Endothelial cell of umbilical vein (primary cell): ENCODE measurements at places on chromosomes 7 and 10. TPM values are rescaled to one million over a fixed set of nuclear protein-coding genes. Genes with fewer than 3 reads are reported as not detected.

AKR1C8 gene
- not detected in 2 replicates for total RNA-seq

TRIM50 gene
- not detected in 2 replicates for total RNA-seq

DNA sequence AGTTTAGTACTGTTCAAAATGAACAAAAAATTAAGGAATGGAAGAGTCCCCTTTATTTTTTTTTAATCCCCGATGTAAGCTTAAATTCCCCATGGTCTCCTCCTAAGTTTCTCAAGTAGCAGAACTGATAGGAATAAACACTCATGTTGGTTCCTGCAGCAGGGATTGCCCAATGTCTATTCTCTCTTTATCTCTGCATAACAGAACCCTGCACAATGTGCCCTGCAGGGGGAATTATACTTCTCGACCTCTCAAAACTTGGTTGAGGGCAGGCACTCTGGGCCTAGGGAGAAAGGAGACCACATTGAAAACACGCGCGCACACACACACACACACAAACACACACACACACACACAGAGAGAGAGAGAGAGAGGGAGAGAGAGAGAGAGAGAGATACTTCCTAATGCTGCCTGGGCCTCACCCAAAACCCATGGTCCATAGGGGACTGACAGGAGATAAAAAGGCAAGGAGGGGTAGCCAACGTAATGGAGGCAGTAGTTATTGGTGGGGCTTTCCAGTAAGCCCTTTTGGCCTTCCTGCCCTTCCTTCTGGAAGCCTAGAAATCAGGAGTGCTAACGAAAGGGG is 22.7 kb downstream of the JAZF1 start:
- H3K4me3 ChIP-seq, result no peak overlapping the region
- peaks cover 12% of the 10 kb centered on the region for H3K4me1 ChIP-seq
- no peak overlapping the region for H3K27ac ChIP-seq
- H3K27me3 ChIP-seq, result no peaks in the 10 kb centered on the region

TMEM184A gene
- not detected in 2 replicates for total RNA-seq

FAM53B gene
- 17.2 and 21.1 TPM in 2 replicates for total RNA-seq

DNA sequence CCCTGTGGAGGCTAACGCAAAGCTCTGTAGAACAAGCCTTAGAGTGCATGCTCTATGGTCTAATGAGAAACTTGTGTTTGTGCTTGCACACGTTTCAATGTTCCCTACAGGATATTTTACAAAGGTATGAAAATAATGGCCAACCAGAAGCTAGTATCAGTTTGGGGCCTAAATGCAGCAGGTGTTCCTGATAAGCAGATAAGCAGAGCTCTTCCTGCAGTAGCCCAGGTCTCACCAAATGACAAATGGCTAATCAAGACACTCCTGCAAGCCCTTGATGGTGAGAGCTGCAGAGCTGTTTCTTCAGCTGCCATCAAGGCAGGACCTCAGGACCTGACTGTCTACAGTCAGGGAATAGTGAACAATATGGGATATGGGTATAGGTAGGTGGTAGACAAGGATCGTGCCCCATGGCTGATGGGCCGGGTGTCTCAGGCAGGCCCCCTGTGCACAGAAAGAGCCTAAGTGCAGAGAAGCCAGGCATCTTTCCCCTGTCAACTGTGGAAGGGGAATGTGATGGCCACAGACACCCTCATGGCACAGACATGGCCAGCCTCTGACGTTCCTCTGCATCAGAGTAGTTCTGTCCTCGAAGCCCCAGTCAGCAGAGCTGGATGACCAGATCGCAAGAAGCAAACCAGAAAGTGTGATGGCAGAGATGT is 23.2 kb upstream of the RASSF4 start:
- no peaks in the 10 kb centered on the region for H3K36me3 ChIP-seq
- H3K4me1 ChIP-seq, result no peaks in the 10 kb centered on the region
- DNase-seq, result no peak
- no peak overlapping the region for H3K27ac ChIP-seq
- peaks cover 5% of the 10 kb centered on the region for H3K27me3 ChIP-seq
- H3K4me3 ChIP-seq, result no peak overlapping the region

- no peaks in the 10 kb centered on the region for H3K27me3 ChIP-seq
- no peaks in the 10 kb centered on the region for H3K36me3 ChIP-seq
- H3K27ac ChIP-seq, result no peak overlapping the region
- no peak overlapping the region for H3K4me3 ChIP-seq
These were observed 114.2 kb upstream of the DGKB start for GRCh38 chr7:15016766-15017165.

GRCh38 chr7:157693521-157694375 is 356.9 kb downstream of the DNAJB6 start:
- H3K4me3 ChIP-seq, result no peak overlapping the region
- H3K27me3 ChIP-seq, result peaks cover 50% of the 10 kb centered on the region
- H3K27ac ChIP-seq, result no peak overlapping the region

HELLS gene
- 72.6 and 85.5 TPM in 2 replicates for total RNA-seq

DNA sequence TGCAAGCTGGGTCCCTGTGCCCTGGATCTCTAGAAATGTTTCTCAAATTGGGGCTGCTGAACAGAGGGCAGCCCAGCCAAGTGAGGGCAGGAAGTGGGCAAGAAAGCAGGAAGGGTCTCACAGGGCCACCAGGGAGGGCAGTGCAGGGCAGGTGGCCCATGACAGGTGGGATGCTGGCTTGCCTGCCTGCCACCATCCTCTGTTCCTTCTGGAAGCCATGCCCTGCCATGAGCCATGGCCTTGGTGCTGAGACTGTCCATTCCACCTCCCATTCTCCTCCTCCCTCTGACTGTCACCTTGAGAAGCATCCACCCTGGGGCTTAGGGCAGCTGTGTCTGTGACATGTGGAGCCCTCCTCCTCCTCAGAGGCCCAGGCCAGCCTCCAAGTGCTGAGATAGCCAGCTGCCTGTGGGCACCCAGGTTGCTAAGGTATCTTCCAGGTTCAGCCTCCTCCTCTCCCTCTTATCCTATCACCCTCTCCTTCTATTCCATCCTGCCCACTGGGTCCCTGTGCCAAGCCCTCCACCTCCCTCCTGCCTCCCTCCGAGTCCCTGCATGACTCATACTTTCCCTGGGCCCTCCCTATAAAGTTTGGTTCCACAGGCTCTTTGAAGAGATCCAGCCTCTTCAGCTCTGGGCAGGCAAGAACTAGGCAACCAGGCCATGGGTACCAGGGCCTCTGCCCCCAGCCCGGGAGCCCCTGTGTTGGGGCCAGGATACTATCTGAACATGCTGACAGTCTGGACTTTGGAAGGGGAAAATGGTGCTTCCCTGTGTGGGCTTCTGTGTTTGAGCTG is 1.3 kb downstream of the VSIR start:
- H3K36me3 ChIP-seq, result no peaks in the 10 kb centered on the region
- H3K27me3 ChIP-seq, result no peaks in the 10 kb centered on the region
- H3K27ac ChIP-seq, result no peak overlapping the region
- H3K4me3 ChIP-seq, result no peak overlapping the region

DNA sequence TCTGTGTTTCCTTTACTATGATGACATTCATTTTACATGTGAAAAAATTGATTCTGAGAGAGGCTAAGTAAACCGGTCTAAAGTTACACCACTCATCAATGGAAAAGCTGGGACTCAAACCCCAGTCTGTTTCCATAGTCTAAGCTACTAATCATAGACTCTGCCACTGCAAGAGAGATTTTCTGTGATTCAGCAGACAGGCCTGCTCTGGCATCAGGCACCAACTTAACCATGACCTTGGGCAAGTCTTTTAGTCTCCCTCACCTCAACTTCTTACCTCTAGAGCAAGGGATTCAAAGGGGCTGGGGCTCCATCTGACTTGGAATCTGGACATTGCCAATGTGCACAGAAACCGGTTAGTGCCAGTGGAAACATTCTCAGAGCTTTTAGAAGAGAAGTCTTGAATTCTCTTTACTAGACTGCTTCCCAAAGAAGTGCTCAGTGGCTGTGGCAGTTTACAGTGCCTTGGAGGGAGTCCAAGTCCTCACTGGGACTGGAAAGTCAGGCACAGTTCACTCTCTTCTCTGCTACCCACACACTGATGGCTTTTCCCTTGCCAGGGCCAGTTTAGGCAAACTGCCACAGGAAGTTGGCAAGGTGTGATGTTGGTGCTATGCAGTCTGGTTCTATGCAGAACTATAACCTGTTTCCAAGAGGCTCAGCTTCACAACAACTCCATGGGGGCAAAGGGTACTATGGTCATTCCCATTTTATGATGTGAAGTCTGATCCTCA is 4.5 kb upstream of the BLNK start:
- H3K4me1 ChIP-seq, result no peaks in the 10 kb centered on the region
- H3K4me3 ChIP-seq, result no peak overlapping the region
- no peak for DNase-seq
- H3K36me3 ChIP-seq, result no peaks in the 10 kb centered on the region
- H3K27me3 ChIP-seq, result peaks cover 2% of the 10 kb centered on the region
- H3K27ac ChIP-seq, result no peak overlapping the region

DNA sequence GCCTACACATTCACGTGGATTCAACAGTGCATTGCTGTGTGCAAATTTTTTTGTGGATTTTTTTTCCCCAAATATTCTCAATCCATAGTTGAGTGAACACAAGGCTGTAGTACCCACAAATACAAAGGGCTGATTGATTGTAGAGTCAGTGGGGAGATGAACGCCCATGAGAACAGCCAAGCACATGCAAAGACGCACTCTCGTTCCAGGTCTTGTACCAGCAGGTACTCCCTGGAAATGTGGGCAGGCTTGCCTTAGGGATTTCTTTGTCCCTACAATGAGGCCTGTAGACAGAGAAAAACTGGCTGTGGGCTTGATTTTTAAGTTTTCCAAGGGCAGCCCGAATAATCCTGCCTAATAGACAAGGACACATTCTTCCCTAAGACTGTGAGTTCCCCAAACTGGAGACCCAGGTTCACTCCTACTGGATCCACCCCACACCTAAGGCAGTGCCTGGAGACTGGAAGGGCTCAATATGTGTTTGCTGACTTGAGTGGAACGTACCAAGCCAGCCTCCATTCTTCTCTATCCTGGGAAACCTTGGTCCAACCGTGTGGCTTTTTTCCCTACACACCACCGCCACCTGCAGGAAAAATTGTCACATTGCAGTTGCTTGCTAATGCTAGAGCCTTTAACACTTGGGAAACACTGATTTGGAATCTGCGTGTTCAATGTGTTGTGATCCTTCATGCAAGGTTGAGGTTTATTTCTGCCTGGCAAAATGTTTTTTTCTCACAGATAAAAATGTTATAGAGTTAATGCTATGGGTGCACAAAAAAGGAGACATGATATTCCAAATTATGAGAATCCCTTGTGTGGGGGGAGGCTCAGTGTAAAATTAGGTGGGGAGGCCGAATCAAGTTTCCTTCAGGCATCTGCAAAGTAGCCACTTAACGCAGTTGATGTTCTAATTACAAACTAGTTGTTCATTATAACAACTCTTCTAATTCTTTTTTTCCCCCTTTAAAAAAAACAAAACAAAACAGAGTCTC is 49.3 kb downstream of the PPP1R17 start:
- H3K36me3 ChIP-seq, result no peaks in the 10 kb centered on the region
- no peak overlapping the region for H3K27ac ChIP-seq
- no peaks in the 10 kb centered on the region for H3K27me3 ChIP-seq

PRKCQ gene
- total RNA-seq, result 0.55 and 0.58 TPM in 2 replicates

TAS2R41 gene
- total RNA-seq, result not detected in 2 replicates

CHAT gene
- not detected in 2 replicates for total RNA-seq

DNA sequence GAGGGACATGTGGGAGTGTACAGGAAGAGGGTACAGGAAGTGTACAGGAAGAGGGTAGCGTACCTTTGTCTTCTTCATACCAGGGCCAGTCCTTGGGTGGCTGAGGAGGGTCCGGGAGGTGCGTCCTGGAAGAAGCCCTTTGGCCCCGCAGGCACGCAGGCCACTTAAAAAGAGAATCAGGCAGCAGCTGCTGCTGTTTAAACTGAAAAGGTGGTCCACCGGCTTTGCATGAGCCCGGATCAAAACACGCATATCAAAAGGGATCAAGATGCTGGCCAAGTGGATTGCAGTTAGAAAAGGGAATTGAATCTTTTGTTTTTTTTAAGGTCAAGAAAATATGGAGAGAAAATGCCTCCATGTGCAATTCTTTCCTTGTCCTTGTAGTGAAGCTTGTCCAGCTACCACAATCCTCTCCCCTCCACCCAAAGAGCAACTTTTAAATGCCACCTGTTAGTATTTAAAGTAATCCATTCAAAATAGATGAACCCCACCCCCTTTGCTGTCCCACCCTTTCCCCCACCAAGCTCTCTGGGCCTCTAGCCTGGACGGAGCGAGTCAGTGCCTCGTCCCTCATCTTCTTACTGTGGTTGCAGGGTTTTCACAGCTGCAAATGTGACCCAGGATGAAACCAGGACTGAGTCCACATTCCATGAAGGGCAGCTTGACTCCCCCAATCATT is 142.8 kb downstream of the GLCCI1 start:
- no peaks in the 10 kb centered on the region for H3K36me3 ChIP-seq
- no peaks in the 10 kb centered on the region for H3K4me1 ChIP-seq
- no peak for DNase-seq
- H3K27me3 ChIP-seq, result no peaks in the 10 kb centered on the region
- no peak overlapping the region for H3K27ac ChIP-seq

DYNC1I1 gene
- 3.3 and 3.6 TPM in 2 replicates for total RNA-seq

PPP1R17 gene
- total RNA-seq, result not detected in 2 replicates

DNA sequence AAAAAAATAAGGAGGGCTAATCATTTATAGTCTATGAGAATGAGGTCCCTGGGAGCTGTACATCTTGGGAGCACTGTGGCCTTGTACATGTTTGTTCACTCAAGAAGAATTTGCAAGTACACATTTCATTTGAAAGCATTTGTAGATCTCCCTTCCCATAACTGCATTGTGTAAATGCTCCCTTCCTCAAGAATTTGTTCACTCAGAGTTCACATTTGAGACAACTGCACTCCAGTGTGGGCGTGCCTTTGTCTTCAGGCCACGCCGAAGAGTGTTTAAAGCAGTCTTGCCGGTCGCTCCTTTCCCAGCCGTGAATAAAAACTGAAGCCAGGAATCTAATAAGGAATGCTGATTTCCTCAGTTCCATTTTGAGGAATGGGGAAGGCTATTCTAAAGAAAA is 291.1 kb upstream of the LYZL1 start:
- no peaks in the 10 kb centered on the region for H3K4me1 ChIP-seq
- H3K36me3 ChIP-seq, result no peaks in the 10 kb centered on the region
- H3K27me3 ChIP-seq, result peaks cover 10% of the 10 kb centered on the region
- no peak overlapping the region for H3K4me3 ChIP-seq

CHST3 gene
- total RNA-seq, result 10.0 and 11.5 TPM in 2 replicates

DNA sequence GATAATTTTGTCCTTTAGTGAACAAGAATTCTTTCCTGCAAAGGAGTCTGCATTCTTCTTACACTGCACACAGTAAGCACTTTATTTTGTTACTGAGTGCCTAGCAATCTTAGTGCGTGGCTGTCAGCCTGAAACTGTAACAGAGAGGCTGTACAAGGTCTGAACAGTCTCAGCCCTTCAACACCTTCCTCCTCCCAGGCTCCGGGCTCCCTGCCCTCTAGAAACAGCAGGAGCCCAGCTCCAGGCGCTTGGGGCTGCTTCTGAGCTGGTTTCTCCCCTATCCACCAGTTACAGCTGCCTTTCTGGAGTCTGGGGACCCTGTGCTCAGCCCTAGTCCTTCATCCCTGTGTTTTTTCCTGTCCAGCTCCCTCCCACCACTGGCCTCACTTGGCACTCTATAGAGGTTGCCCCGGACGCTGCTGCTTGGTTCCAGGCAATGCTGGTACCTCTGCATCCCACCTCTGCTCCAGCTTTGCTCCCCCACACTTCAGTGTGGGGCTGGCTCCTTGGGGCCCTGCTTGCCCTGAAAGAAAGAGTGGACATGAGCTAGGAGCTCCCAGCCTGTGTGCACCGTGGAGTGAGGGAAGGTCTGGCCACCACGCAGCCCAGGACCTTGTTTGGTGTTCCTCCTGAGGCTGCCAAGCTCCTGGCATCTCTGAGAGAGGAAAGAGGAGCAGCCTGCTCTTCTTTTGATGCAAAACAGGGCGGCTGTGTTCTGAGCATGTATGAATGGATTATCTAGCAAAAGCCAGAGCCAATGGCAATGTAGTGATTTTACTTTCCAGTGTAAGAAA is 251.2 kb upstream of the GRB10 start:
- no peaks in the 10 kb centered on the region for H3K27me3 ChIP-seq
- no peak overlapping the region for H3K27ac ChIP-seq
- H3K4me3 ChIP-seq, result no peak overlapping the region
- H3K4me1 ChIP-seq, result peaks cover 6% of the 10 kb centered on the region
